ENCODE measurements at places on chromosomes 5 and 9.
A peak's percentile ranks its signal among the peaks of the same experiment; 100 is the strongest.

- DNase-seq, result no peak
These were observed 89.9 kb upstream of the FSD1L start for GRCh38 chr9:105357937-105358336.

- DNase-seq, result peak; percentile 63
These were observed 199.7 kb downstream of the HSPA4 start for GRCh38 chr5:133251296-133252132.

DNA sequence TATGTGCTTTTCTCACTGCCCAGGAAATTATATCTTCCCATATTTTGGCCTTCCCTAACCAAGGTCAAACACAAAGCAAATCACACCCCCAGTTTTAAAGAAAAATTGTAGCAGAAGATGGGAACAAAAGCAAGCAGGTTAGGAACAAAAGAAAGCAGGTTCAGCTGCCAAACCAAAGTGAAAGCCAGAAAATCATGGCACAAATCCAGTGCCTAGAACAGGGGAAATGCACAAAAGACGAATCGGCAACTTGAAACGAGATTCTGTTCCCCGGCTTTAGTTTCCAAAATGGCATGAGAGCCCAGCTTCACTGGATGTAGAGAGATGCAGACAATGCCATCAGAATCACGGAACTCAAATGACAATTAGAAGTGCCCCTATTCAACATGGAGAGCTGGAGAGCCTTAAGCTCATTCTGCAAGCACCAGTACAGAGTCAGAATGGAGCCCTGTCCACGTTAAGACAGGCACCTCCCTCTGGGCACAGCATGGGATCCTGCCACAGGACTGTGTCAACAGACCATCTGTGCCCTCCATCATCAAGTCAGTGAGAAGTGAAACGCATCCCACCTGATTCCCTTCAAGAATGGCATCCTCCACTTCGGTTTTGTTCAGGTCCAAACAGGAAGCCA lies 13.8 kb downstream of the DNAH5 start:
- no peak for DNase-seq

DNA sequence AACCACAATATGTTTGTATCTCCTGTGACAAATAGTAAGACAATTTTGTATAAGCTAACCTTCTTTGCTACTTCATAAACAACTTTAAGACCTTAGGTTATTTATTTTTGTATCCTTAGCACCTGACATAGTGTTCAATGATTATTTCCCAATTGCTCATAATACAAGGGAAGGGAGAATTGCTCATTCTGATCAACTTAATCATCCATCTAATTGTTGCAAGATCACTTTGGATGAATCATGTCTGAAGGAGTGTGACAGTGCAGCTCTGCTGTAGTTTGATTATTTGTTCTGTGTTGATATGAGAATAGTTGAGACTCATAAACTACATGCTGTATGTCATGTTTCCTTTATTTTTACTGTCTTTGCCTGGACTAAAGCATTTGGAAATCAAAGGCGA lies 721.3 kb upstream of the SEMA6A start:
- no peak for DNase-seq

- DNase-seq, result no peak
These were observed 47.6 kb downstream of the THBS4 start for GRCh38 chr5:80082731-80083100.

GRCh38 chr9:108939975-108940374 lies 5.8 kb downstream of the ABITRAM start:
- no peak for DNase-seq

DNA sequence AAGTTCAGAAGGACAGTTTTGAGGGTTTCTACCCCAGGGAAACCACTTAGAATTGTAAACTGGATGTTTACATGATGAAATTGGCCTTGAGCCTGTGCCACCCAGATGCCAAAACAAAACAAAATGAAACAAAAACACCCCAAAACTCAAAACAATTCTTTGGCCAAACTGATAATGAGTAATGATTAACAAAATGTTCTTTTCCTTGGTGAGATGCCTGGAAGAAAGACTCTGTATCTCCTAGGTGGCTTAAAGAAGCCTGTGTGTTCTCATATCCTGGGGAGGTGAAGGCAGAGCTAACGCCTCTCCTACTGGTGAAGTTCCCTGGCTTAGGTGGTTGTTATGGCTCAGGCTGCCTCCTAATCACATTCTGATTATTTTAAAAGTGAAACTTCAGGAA lies 120.5 kb downstream of the NPR3 start:
- DNase-seq, result no peak

GRCh38 chr9:20989923-20990341 lies 41.5 kb downstream of the HACD4 start:
- no peak for DNase-seq

DNA sequence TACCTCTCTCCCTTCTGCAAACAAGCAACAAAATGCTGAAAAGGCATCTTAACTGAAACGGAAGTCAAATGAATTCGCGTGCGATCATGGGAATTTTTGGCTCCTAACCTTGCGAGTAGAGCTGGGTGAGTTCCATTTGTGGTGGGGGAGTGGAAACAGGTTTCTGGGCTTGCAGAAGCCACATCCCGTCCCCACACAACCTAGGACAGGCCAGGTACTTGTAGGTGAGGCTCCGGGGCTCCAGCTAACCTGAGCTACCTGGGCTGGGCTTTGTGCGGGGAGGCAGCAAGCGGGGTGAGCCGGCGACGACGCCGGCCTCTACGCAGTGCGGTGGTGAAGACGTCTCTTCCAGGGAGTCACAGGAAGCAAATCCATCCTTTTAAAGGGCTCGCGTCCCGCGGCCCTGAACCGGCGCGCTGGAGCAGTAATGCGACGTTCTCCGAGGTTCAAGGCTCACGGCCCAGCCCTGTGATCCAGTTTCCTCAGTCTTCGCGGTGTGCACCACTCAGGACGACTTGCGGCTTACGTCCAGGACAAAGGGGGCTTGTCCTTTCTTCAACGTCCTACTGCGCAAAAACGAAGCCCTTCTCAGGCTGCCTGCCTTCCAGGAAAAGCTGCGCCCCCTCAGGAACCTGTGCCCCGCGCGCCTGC lies 567 bp upstream of the SPIN1 start:
- peak; percentile 66 for DNase-seq
